CD4-positive, alpha-beta T cell (primary cell): ENCODE measurements at places on chromosomes 5 and 9.

- DNase-seq, result no peak
These were observed 143.0 kb downstream of the GPBP1 start for GRCh38 chr5:57316798-57317327.

- no peak for DNase-seq
These were observed 111.8 kb upstream of the LHFPL2 start for GRCh38 chr5:78760366-78760765.

GRCh38 chr5:164233791-164234190 lies 728.4 kb downstream of the MAT2B start:
- no peak for DNase-seq

- DNase-seq, result no peak
These were observed 386 bp upstream of the MATR3 start for GRCh38 chr5:139293202-139293506.

GRCh38 chr5:120644516-120644915 lies 180.4 kb downstream of the PRR16 start:
- DNase-seq, result no peak

GRCh38 chr5:156191547-156191946 lies 135.4 kb upstream of the SGCD start:
- no peak for DNase-seq

GRCh38 chr5:35640623-35641022 lies 23.0 kb downstream of the SPEF2 start:
- no peak for DNase-seq

DNA sequence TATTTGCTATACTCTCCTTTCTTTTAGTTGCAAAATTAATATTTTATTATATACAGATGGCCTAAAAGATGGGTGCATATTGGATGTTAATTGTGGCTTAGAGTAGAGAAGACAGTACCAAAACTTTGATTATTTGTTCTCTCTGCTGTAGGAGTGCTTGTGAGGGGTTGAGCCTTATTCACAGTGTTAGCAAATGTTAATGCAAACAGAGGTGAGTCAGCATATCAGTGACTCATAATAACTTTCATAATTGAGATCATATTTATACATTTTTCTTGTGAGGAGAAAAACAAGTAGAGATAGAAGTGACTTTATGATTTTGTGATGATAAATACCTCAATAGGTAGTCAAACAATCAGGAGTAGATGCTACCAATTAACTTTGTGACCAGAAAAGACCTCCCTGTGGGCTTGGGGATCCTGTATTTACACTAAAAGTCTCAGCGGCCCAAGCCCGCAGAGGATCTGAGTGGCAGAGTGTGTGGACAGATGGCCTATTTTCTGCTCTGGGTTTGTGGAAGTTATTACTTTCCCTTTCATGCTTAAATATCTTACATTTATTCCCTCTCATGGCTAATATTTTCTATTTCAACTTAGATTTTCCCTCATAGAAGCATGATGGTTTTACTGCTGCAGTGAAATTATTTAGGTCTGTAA lies 226.5 kb downstream of the TAF11L14 start:
- no peak for DNase-seq
